Activated naive CD4-positive, alpha-beta T cell treated with anti-CD3 and anti-CD28 coated beads, Interleukin-2, amount 10 ng/mL, durations not matched to agents 7 days and 5 days (primary cell): ENCODE measurements at places on chromosomes 12 and 14.

- DNase-seq = no peak
These were observed 77.8 kb downstream of the FERMT2 start for GRCh38 chr14:52873065-52873464.

- no peak for DNase-seq
These were observed 140.5 kb upstream of the FKBP4 start for GRCh38 chr12:2654311-2654710.

DNA sequence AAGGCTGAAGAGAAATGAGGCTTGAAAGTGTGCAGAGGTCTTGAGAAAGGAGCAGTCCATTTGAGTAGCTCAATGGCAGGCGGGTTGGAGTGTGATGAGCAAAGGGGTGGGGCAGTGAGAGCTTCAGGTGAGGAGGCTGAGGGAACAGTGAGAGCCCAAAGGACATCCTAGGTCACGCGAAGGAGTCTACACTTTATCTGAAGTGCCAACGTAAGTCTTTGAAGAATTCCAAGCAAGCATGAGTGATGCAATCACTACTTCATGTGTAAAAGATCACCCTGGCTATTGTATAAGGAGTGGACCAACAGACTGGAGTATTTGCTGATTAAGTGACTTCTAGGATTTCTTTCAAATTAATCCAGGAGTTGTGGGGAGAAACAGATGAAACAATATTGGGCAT is 159.9 kb upstream of the HIF1A start:
- no peak for DNase-seq

- peak; percentile 44 for DNase-seq
These were observed 26.1 kb upstream of the STAC3 start for GRCh38 chr12:57276935-57277563.

DNA sequence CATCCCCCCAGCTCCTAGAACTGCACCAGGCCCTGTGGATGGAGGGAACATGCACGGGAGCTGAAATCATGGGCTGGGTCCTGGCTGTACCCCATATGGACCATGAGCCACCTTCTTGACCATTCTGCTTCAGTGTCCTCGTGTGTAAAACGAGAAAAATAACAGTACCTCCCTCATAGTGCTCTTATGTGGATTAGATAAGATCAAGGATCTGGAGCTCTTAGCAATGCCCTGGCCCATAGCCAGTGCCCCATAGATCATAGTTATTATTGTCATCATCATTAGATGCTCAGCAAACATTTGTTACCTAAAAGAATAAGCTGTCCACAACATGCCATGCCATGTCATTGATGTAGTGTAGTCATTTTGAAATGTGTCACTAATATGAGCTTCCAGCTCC is 71.3 kb downstream of the SYNE3 start:
- DNase-seq = no peak

DNA sequence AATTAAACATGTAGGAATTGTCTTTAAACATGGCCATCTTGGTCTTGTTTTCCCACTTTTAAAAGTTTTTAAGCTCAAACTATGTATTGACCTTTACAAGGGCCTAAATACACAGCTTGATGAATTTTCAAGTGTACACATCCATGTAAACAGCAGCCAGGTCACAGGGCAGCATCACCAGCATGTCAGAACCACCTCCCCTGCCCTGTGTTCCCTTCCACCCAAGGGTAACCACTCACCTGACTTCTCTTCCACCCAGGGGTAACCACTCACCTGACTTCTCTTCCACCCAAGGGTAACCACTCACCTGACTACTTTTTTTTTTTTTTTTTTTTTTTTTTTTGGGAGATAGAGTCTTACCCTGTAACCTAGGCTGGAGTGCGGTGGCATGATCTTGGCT is 4.6 kb downstream of the FBXW8 start:
- no peak for DNase-seq

DNA sequence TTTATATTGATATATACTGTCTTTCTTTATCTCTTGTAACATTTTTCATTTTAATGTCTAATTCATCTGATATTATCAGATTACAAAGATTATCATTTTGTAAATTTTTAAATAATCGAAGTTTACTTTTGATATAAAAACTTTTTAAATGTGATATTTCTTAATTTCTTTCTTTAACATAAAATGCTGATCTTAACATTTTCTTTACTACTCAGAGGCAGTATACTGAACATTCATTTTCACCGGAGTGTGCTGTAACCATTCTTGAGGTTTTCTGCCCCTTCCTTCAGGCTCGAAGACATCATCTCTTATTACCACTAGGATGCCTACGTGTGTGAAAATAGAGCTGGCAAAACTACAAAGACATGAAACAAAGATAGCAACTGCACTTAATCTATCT is 186.9 kb downstream of the DIO2 start:
- DNase-seq = no peak

- DNase-seq = no peak
These were observed 4.5 kb downstream of the TMEM117 start for GRCh38 chr12:43840338-43840737.

GRCh38 chr12:7190268-7191055 is 976 bp downstream of the PEX5 start:
- no peak for DNase-seq

GRCh38 chr12:124901003-124901402 is 13.4 kb downstream of the UBC start:
- no peak for DNase-seq

DNA sequence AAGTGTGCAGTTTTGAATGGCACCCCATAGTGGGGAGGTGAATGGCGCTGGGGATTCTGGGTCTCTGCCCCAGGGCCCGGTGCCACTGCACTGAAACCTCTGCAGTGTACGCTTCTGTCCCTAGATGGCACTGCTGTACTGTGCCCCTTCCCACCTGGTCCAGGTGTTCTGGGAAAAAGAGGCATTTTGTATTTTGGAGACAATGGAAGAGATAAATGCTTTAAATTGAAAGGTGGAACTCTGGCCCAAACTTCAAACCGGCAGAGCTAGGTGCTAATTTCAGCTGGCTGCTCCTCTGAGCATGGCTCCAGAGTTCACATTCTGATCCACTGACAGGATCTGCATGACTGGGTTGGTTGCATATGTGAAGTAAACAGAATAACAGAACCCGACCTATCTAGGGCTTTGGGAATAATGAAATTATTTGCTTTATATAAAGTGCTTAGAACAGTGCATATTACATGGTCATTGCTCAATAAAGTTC is 52.2 kb downstream of the KRT80 start:
- DNase-seq = peak; percentile 68

GRCh38 chr14:104689881-104690711 is 678 bp downstream of the INF2 start:
- peak; percentile 37 for DNase-seq

- DNase-seq = no peak
These were observed 167.9 kb downstream of the PHETA1 start for GRCh38 chr12:111201036-111201435.

DNA sequence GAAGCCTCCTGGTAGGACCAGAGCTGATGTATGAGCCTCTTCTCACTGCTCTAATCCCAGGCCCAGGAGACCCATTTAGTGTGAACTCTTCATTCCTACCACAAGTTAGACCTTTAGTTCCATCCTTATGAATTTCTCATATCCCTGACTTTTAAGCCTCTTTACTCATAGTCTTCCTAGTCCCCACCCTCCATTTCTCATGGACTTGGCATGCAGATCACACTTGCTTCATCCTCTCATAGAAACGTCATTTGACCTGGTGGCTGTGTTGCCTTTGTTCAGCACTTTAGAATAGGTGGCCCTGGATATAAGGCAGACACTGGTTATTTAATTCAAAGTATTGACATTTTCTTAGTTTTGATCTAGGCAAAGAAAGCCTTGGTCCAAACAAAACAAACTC is 99.5 kb downstream of the SLC16A7 start:
- DNase-seq = no peak

GRCh38 chr12:3115078-3115477 is 37.9 kb downstream of the TSPAN9 start:
- DNase-seq = no peak

DNA sequence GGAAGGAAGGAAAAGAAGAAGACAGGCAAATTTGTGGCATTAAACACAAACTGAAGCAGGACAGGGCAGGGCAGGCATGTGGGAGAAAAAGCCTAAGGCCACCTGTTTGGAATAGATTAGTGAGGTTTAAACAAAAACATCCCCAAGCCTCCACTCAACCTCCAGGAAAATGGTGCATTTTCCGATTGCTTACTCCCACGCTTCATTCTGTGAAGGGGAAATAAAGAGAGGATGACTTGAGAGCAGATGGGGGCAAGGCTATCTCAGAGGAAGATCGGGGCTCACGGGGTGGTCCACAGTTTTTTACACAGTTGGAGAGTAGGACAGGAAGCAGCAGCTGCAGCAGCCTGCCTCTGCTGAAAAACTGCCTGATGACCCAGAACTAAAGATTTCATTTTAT is 250.9 kb downstream of the DUSP6 start:
- no peak for DNase-seq

DNA sequence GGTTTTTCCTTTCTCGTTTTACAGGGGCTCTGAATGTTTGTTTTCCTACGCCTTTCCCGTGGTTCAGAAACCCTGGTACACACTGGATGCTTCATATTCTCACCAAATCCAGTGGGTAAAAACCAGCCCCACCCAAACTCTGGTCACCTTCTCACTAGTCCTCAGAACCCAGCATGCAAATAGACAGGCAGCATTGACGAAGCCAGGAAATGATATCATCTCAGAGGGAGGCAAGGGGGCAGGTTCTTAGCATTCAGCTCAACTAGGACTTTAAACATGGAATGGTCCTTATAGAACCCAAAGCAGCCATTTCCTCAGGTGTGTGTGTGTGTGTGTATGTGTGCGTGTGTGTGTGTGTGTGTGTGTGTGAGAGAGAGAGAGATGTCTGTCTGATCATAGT is 142.0 kb downstream of the KCNK10 start:
- no peak for DNase-seq

- no peak for DNase-seq
These were observed 1418.2 kb downstream of the AACS start for GRCh38 chr12:126483145-126484068.

DNA sequence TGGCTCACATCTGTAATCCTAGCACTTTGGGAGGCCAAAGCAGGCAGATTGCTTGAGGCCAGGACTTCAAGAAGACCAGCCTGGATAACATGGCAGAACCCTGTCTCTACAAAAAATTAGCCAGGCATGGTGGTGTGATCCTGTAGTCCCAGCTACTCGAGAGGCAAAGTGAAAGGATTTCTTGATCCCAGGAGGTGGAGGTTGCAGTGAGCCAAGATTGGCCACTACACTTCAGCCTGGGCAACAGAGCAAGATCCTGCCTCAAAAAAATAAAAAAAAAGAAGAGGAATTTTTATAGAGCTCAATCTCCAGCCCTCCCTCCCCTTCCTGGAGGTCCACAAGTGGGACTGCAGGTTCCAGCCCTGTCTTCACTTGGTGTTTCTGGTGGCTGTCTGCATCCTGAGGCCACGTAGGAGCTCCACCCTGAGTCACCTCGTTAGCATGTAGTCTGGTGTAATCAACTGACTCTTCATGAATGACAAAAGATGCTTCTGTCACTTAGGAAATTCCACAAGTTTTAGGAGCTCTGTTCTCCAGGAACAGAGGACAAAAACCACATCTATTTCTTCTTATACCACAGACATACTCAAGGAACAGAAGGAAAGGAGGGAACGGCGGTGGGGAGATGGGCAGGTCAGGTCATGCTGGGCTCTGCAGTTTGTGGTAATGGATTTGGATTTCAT is 16.2 kb downstream of the CCDC62 start:
- no peak for DNase-seq

DNA sequence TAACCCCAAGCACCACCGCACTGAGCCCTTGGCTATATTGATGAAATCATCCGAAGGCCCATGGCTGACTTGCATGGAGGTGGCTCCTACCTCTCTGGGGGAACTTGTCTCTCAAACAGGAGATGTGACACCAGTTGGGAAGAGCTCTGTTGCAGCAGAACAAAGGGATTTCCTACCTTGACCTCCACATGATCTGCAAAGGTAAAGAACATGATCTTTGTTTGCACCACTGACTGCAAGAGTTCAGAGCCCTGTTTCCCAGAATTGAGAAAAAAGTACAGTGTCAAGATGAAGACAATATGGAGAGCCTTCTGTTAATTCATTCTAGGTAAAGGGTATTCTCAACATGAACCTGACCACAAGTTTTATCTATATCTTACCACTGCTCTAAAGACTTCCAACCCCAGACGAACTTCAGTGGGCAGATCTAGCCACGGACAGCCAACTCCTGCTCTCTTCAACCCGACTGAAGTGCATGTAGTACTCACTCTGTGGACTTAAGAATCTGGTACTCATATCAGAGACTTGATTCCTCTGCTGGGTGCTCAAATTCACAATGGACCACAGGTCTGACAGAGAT is 32.1 kb downstream of the ZFYVE26 start:
- DNase-seq = no peak

- no peak for DNase-seq
These were observed 53.5 kb downstream of the RAB35 start for GRCh38 chr12:120062976-120063579.

- no peak for DNase-seq
These were observed 4.2 kb upstream of the PAH start for GRCh38 chr12:102921240-102921639.

DNA sequence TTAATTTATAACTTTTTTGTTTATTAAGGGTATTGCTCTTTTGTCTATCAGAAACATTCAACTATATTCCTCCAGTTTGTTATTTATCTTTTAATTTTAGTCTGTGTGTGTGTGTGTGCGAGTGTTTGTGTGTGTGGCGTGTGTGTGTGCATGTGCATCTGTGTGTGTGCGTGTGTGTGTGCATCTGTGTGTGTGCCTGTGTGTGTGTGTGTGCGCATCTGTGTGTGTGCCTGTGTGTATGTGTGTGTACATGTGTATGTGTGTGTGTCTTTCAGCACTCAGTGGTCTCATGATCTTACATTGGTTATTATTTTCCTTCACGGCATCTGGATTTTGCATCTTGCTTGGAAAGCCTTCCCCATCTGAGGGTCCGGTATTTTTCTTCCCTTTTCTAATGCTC is 281.1 kb upstream of the RTL1 start:
- DNase-seq = no peak

GRCh38 chr14:69107407-69108003 is 45.4 kb downstream of the DCAF5 start:
- DNase-seq = peak; percentile 36

GRCh38 chr12:125247477-125247876 is 182.2 kb downstream of the AACS start:
- no peak for DNase-seq

DNA sequence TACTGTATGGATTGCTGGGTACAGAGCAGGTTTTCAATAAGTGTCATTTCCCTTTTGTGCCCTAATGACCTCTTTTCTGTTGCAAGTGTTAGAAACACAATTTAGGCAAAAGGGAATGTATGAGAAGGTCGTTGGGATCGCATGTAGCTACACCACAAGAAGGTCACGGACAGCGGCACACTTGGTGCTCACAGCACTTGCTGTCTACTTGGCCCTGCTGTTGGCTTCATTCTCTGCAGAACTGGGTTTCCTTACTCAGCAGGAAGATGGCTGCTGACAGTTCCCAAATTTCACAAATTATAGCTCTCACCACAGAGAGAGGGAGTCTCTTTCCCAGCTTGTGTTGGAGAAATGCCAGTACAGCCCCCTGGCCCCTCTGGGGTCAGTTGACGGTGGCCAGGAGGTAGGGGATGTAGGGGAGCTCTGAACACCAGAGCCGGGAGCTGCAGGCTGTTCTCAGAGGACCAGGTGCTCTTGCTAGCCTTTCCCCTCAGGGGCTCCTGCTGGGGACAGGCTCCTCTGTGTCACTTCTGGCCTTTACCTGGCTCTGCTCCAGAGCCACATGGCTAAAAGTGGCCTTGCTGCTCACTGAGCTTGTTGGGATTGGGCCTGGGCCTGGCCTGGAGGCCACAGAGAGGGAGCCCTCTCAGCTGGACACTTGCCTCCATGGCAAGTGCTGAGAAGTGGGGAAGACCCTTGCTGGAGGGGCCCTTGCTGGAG is 50.9 kb upstream of the BCL7A start:
- DNase-seq = no peak
